ENCODE measurements at places on chromosomes 16 and 17.
A peak's percentile ranks its signal among the peaks of the same experiment; 100 is the strongest.

GRCh38 chr17:36937001-36937958 is at the start of gene LHX1:
Gene LHX1 (plus strand): TSS chr17:36937475. CDS start chr17:36938198, 723 bp downstream.
- peaks cover 4% of the 10 kb centered on the region for H3K36me3 ChIP-seq
- H3K4me1 ChIP-seq, result peaks cover 45% of the 10 kb centered on the region
- H3K27ac ChIP-seq, result no peak within 1 kb of the TSS
- peaks cover 44% of the 10 kb centered on the region for H3K27me3 ChIP-seq

DNA sequence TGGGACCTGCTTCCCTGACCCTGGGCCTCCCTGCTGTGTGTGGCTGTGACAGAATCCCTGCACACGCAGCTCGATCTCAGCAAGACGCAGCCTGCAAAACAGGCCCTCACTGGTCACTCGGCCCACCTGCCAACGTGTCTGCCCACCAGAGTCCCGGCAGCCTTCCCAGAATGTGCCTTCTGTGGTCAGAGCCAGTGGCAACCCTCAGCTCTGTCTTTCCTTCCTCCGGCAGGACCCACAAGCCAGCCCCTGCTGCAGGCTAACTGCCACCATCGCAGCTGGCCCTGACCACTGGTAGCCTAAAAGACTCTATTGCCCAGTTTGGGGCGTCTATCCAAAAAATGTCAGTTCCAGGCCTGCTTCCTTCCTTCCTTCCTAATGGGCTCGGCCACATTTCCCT is 83.2 kb downstream of the LITAF start:
- peaks cover 4% of the 10 kb centered on the region for H3K4me1 ChIP-seq
- no peak overlapping the region for H3K27ac ChIP-seq
- no peaks in the 10 kb centered on the region for H3K27me3 ChIP-seq
- no peak overlapping the region for H3K4me3 ChIP-seq

- H3K4me3 ChIP-seq, result no peak overlapping the region
- no peaks in the 10 kb centered on the region for H3K4me1 ChIP-seq
- peaks cover 1% of the 10 kb centered on the region for H3K27me3 ChIP-seq
- no peak for DNase-seq
Observed at GRCh38 chr16:7124701-7125100, 207.9 kb upstream of the RBFOX1 start.

DNA sequence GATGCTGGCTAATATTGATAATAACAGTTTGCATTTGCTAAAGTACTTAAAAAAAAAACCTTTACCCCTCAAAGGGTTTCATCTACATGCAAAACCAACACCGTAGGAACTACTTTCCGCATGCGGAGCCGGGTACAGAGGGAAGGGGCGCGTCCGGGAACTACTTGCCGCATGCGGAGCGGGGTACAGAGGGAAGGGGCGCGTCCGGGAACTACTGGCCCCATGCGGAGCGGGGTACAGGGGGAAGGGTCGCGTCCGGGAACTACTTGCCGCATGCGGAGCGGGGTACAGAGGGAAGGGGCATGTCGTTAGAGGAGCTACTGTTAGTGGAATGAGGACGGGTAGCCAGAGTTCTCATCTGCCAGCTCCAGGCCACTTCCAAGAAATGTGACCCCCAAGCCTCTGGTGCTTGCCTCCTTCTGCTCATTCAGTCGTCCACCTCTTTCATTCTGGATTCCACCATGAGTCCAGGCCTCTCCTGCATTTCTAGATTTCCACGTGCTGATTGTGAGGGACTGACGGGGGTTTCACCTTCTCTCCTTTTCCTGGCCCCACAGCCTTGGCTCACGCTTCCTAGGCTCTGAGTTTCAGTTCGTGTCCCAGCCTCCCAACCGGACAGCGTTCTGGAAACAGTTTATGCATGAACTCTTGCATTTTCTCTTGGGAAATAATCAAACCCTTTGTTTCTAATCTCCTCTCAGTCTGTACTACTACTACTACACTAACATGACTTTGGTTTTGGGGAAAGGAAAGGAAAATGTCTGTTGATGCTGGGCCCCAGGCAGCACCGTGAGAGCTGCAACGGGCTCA is 26.9 kb downstream of the MINK1 start:
- peak overlapping the region; percentile 85 for H3K27ac ChIP-seq
- H3K4me1 ChIP-seq, result peaks cover 56% of the 10 kb centered on the region
- H3K27me3 ChIP-seq, result peaks cover 11% of the 10 kb centered on the region
- peak overlapping the region; percentile 88 for H3K4me3 ChIP-seq
- H3K36me3 ChIP-seq, result peaks cover 17% of the 10 kb centered on the region
- no peak for DNase-seq

- no peak overlapping the region for H3K27ac ChIP-seq
- H3K36me3 ChIP-seq, result no peaks in the 10 kb centered on the region
Observed at GRCh38 chr17:56694825-56695224, 101.3 kb downstream of the NOG start.

DNA sequence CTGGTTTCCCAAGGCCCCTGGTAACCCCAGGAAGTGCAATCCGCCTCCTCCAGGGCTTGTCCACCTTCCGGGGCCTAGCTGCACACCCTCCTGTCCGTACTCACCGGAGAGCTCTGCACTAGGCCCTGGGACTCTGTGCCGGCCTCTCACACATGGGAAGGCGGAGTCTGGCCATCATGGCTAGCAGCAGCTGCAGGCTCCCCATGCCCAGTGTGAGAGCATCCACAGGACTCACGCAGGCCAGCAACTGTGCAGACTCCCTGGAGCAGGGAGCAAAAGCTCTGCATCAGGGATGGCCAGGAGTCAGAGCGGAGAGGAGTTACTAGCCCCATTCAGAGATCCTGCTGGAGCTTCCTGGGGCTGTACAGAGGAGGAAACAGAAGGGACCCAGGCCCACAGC is 20.2 kb downstream of the FOXN1 start:
- H3K4me1 ChIP-seq, result peaks cover 5% of the 10 kb centered on the region
- peaks cover 11% of the 10 kb centered on the region for H3K27me3 ChIP-seq
- DNase-seq, result no peak
- no peak overlapping the region for H3K27ac ChIP-seq

DNA sequence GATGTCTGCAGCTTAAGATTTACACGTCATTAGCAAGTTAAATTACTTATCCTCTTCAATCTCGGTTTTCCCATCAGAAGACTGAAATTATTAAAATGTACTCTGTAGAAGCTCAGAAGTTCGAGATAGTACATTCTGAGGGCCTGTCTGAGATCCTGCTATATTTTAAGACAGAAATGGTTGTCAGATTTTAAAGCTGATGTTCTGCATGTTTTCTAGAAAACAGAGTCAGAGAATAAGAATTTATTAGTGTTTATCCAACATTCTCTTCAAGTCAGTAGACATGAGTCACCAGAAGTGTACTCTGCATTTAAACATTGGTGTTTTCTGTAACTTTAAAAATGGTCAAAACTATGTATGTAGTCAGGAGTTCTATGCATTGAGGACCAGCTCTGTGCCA is 155.2 kb upstream of the MYOCD start:
- H3K27me3 ChIP-seq, result peaks cover 2% of the 10 kb centered on the region
- no peak overlapping the region for H3K4me3 ChIP-seq
- no peaks in the 10 kb centered on the region for H3K4me1 ChIP-seq

DNA sequence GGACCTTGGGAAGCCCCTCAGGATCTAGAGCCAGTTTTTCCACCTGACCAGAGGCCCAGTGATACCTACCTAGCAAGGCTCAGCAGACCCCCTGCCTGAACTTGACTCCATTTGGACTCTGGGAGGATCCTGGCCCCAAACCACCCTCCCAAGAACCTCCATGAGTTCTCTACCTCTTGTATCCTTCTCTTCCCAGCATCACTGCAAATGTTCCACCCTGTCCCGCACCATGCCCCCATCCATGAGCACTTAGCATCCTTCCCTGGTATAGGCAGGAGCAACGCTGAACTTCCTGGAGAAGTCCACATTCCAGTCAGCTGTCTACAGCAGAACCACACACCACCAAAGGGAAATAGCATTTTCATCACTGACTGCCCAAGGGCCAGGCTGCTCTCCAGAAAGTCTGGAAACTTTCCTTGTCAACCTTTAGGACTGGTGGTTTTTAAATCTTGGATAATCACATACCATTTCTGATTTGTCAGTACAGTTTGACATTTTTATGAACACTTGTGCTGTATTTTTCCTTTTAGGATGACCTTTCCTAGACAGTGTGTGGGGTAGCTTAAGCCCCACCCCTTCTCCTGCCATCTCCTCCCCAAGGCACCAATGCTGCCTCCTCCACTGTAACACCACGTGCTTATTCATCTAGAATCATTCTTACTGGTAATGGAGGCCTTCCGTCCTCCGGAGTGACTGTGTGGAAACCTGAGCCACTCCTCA is 13.9 kb downstream of the EIF4A3 start:
- no peak overlapping the region for H3K27ac ChIP-seq
- no peaks in the 10 kb centered on the region for H3K27me3 ChIP-seq
- peak overlapping the region; percentile 0 for H3K4me3 ChIP-seq
- peaks cover 2% of the 10 kb centered on the region for H3K4me1 ChIP-seq
- H3K36me3 ChIP-seq, result peaks cover 6% of the 10 kb centered on the region

- H3K4me1 ChIP-seq, result peaks cover 9% of the 10 kb centered on the region
- no peak overlapping the region for H3K27ac ChIP-seq
- peaks cover 3% of the 10 kb centered on the region for H3K27me3 ChIP-seq
- no peak overlapping the region for H3K4me3 ChIP-seq
Observed at GRCh38 chr16:57593021-57593420, 35.4 kb upstream of the ADGRG1 start.

DNA sequence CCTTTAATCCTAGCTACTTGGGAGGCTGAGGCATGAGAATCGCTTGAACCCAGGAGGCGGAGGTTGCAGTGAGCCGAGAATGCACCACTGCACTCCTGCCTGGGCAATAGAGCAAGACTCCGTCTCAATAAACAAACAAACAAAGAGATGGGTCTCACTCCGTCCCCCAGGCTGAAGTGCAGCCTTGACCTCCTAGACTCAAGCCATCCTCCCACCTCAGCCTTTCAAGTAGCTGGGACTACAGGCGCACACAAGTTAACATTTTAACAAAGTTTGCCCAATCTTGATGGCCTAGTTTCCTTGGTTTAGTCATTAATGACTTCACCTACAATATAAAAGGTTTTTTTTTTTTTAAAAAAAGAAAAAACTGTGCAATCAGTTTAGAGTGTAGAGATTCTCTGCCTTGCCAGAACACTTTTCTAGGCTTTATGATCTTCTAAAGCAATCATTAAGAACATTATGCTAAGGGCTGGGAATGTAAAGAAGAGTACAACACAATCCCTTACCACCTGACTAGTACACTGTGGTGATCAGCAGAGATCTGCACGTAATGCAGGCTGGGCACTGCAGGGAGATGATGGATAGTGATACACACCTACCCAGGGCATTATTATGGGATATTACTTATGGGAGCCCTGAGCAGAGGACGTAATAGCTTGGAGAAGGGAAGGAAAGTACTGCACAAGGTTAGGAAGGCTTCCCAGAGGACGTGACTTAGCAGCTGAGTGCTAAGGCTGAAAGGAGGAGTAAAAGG is 6.9 kb downstream of the GOT2 start:
- H3K36me3 ChIP-seq, result no peaks in the 10 kb centered on the region
- H3K27me3 ChIP-seq, result no peaks in the 10 kb centered on the region
- H3K4me3 ChIP-seq, result no peak overlapping the region
- no peak for DNase-seq
- H3K27ac ChIP-seq, result no peak overlapping the region

DNA sequence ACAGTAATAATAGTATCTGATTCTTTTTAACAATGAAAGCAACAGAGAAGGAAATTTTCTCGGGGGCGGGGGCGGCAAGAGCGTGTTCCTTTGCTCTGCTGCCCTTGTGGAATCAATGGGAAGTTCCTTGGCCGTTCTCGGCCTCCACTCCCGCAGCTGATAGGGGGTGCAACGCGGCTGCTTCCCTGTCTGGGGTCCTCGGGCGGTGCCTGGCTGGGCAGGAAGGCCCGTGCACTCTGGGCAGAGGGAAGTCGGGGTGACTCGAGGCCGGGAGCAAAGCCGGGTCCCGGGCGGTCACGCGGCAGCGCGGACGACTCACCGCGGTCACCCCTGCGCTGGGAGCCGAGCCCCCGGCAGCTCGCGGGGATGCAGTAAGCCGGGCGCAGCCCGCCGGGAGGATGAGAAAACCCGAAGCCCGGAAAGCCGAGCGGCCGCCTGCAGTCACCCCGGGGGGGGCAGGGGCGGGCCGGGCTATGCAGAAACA is 2.5 kb downstream of the TUBB3 start:
- DNase-seq, result no peak
- H3K27ac ChIP-seq, result no peak overlapping the region
- H3K27me3 ChIP-seq, result peaks cover 6% of the 10 kb centered on the region
- peak overlapping the region; percentile 71 for H3K4me3 ChIP-seq
- no peaks in the 10 kb centered on the region for H3K36me3 ChIP-seq
- H3K4me1 ChIP-seq, result no peaks in the 10 kb centered on the region

GRCh38 chr16:78976212-78976611 is 624.3 kb downstream of the MAF start:
- DNase-seq, result no peak
- H3K36me3 ChIP-seq, result no peaks in the 10 kb centered on the region
- H3K4me1 ChIP-seq, result no peaks in the 10 kb centered on the region

GRCh38 chr17:17540935-17541639 is 44.9 kb upstream of the RASD1 start:
- DNase-seq, result no peak
- H3K36me3 ChIP-seq, result no peaks in the 10 kb centered on the region
- no peak overlapping the region for H3K27ac ChIP-seq
- H3K4me3 ChIP-seq, result no peak overlapping the region
- H3K4me1 ChIP-seq, result no peaks in the 10 kb centered on the region
- H3K27me3 ChIP-seq, result peaks cover 7% of the 10 kb centered on the region

DNA sequence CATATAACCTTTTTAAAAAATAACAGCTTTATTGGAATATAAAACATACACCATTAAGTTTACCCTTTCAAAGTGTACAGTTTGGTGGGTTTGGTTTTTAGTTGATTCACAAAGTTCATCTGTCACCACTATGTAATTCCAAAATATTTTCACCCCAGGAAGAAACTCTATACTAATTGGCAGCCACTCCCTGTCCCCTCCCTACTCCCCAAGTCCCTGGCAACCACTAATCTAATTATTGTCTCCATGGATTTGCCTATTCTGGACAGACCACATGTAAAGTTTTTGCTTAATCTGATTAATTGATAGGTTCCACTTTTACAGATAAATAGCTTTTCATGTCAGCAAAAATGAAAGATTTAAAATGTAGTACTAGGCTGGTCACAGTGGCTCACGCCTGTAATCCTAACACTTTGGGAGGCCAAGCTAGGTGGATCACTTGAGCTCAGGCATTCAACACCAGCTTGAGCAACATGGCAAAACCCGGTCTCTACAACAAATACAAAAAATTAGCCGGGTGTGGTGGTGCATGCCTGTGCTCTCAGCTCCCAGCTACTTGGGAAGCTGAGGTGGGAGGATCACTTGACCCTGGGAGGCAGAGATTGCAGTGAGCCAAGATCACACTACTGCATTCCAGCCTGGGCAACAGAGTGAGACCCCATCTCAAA is 25.0 kb upstream of the MAPK3 start:
- H3K4me1 ChIP-seq, result no peaks in the 10 kb centered on the region
- no peak overlapping the region for H3K27ac ChIP-seq
- no peaks in the 10 kb centered on the region for H3K36me3 ChIP-seq
- H3K4me3 ChIP-seq, result no peak overlapping the region
- no peaks in the 10 kb centered on the region for H3K27me3 ChIP-seq

All from endothelial cell (in vitro differentiated cells).